ENCODE measurements at places on chromosomes 1 and 21.

DNA sequence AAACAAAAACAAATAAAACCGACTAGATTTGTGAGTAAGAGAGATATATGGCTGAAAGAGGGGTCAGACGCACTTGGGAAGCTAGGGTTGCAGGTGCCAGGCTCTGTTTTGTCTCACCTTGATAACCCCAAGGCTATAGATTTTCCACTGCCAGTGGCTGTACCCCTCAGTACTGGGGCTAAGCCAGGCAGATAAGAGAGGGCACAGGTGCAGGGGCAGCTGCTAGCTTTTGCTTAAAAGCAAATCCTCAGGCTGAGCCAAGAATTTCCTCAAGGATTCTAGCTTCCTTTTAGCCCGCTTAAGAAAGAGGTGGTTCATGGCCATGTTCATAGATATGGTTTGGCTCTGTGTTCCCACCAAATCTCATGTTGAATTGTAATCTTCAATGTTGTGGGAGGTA, 57.9 kb downstream of the OVGP1 start:
- DNase-seq, result no peak

DNA sequence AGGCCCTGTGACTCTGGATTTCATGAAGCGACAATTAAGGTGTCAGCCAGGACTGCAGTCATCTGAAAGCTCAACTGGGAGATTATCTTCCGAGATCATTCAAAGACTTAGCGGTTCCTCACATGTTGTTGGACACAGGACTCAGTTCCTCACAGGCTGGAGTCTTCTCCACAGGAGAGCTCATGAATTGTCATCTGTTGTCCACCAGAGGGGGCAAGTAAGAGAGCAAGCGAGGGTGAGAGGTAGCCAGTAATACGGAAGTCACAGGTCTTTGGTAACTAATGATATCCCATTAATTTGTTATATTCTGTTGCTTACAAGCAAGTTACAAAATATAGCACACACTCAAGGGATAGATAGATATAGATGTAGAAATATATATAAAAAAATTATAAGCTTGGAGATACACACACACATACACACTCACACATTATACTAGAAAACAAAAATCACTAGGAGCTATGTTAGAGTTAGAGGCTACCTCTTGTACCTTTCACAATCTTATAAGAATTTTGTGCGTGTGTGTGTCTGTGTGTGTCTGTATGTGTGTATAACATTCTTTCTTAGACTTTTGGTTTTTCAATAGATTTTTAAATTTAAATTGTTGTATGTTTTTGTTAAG, 1695.3 kb downstream of the BRINP3 start:
- no peak for DNase-seq

DNA sequence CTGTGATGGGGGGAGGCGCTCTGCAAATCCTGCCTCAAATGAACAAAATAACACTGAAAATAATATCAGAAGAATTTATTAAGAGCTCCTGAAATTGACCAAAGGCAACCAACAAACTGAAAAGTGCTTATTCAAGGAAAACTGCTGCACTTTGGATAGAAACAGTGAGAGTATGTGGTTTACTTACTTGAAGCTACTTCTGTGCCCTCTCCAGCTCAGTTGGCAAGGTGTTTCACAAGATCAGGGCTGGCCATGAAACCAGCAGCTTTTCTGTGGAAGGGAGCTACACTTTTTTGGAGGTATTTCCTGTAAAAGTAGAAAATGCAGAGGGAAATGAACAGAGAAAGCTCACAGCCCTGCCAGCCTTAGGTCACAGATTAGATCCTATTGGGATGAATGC, 310.0 kb upstream of the SPAG17 start:
- DNase-seq, result no peak

DNA sequence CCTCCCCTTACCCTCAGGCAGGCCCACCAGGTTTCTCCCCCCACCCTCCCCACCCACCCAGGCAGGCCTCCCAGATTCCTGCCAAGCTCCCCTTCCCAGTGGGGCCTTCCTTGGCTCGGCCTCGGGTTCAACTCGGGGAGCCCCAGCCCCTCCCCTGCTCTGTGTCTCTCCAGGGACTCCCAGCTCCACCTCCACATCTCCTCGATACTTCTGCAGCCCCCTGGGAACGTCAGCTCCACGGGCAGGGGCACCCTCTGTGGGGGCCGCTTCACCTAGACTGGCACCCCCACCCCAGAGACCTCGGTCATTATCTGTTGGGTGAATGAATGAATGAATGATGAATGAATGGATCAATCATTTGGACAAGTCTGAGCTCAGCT, 775 bp downstream of the MMEL1 start:
- no peak for DNase-seq

DNA sequence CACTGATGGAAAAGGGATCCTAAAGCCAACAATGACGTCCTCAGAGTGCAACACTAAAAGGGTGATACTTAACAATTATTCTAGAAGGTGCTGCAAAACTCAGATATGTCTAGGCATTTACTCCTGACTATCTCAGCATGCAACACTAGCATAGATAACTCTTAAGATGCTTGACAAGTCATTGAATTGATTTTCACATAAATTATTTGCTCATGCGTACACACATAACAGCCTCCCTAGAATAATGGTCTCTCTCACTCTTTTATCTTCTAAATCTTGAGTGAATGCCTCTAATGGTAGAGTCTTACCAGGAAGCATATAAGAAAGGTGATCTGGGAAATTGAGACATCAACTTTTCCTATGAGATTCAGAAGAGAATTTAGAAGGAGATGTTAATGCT, 1283.7 kb downstream of the MRPL39 start:
- no peak for DNase-seq
